ENCODE measurements at places on chromosomes 5 and 9.

GRCh38 chr5:55276771-55277170, 30.7 kb downstream of the DHX29 start:
- no peak for DNase-seq

DNA sequence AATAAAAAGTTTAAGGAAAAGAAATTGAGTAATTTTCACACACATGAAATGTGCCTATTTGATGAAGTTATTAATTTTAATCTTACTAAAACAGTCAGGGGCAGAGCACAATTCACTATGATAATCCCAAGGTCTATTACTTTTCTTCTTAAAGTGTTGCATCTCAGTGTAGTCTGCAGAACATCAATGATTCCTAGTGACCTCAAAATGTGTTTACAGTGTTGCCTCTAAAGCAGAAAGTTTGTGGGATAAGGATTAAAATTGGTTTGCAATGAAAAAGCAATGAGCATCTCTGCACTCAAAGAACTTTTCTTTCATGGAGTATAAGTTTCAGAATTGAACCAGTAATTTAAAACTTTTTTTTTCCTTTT, 63.0 kb downstream of the CEP120 start:
- DNase-seq, result no peak

DNA sequence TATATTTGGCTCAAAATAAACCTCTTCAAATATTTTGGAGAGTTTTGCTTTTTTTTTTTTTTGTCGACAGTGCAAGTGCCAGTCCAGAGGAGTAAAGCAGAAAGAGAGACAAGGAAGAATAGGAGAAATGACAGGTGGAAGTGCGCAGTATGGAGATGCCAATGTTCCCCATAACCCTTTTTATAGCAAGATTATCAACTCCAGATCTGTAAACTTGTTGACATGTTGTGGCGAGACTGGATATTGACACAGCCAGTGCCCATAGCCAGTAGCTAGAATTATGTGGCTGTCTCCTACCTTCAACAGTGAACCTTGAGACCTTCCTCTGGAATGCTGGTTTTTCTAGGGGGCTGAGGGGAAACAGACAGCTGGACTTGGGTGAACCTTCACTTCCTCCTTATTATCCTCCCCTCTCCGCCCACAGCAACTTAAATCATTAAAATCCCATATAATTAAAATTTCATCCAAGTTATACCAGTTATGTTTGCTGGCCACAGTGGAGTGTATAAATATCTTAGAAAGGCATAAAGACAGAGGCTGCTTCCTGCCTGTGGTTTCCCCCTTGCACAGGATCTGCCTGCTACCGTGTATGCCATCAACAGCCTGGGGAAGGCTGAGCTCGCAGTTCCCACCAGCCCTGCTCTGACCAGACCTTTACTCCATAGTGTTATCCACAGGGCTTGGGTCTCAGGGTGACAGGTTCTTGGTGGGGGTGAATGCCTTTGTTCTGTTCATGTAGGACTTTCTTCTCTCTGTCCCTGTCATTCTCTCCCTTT, 112.3 kb upstream of the ANKH start:
- DNase-seq, result no peak

GRCh38 chr5:157497875-157498611, 38.0 kb downstream of the NIPAL4 start:
- no peak for DNase-seq

DNA sequence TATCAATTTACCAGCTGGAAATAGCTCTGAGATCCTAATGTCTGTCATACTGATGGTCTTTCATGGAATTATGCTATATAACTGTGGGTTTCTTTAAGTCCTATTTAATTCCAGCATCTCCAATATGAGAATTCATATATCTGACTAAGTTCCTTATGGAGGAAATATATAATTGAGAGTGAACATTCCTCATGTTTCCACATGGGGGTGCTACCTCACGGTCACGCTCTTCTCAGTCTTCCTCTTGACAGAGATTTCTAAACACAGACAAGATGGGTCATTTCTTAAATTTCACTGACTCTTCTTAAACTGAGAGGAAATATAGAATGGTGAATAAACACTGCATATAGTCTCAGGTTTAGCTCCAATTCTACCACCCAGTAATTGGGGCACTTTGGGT, 212.1 kb downstream of the SLF1 start:
- DNase-seq, result no peak

DNA sequence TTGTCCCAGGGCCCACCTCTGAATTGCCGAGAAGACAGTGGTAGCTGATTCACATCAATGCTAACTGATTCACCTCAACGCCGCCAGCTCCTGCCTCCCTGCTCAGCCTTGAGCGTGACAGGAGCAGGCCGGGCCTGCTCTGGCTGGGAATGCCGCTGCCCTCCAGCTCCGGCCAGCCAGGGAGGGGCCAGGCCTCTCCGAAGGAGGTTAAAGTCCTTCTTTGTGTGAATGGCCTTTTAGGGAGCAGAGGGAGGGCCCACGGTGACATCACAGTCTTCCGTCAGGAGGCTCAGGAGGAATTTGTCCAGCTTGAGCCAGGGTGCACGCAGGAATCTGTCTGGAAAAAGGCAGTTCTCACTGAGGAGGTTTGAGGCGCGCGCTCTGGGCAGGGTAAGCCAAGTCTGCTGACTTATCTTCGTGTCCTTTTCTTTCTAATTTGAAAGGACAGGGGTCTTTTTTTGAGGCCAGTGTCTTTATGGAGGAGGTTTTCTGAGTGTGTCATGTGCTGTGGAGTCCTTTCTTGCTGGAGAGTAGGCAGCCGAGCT, 82.7 kb downstream of the C9orf152 start:
- DNase-seq, result no peak

GRCh38 chr9:134360897-134361296, 34.6 kb downstream of the RXRA start:
- DNase-seq, result no peak

GRCh38 chr9:103397868-103398600, 402.9 kb downstream of the CYLC2 start:
- DNase-seq, result peak; percentile 18

GRCh38 chr9:127878001-127878651, 651 bp upstream of the AK1 start:
- no peak for DNase-seq

- DNase-seq, result no peak
Observed at GRCh38 chr9:124361128-124361527, 54.1 kb downstream of the PSMB7 start.

DNA sequence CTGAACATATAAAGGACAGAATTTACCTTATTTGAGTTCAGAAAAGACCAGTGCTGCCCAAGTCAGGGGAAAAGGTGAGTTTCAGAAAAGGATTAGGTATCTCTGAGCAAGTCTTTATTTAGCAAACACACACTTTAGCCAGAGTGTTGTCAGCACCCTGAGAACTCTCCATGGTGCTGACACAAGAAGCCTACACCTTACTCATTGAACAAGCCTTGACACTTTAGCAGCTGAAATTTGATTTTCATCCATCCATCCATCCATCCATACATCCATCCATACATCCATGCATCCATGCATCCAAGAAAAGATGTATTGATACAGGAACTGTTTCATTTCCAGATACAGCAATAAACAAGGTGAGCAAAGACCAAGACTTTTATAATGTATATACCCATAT, 311.2 kb downstream of the TRIM32 start:
- DNase-seq, result no peak

GRCh38 chr5:176856746-176857145, 42.4 kb downstream of the HK3 start:
- DNase-seq, result no peak

GRCh38 chr9:17116400-17116837, 18.4 kb upstream of the CNTLN start:
- peak; percentile 22 for DNase-seq

- no peak for DNase-seq
Observed at GRCh38 chr5:120152472-120152871, 311.6 kb upstream of the PRR16 start.

- no peak for DNase-seq
Observed at GRCh38 chr9:35935261-35935660, 22.7 kb downstream of the OR2S2 start.

DNA sequence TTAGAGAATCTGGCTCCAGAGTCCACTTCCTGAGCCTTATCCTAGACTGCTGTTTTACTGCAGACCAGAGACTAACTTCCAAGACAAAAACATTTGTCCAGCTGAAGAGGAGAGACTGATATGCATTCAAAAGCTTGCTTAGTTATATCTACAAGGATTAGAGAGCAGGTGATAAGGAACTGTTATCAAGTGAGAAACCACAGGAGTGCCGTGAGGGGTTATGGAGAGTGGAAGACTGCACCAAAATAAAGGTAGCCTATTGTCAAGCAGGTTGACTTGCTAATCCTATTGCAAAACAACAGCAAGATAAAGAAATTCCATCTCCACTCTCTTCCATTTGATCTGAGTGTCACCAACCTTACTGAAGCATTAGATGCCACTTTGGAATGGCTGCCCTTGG, 139.1 kb downstream of the SCAMP1 start:
- DNase-seq, result no peak

DNA sequence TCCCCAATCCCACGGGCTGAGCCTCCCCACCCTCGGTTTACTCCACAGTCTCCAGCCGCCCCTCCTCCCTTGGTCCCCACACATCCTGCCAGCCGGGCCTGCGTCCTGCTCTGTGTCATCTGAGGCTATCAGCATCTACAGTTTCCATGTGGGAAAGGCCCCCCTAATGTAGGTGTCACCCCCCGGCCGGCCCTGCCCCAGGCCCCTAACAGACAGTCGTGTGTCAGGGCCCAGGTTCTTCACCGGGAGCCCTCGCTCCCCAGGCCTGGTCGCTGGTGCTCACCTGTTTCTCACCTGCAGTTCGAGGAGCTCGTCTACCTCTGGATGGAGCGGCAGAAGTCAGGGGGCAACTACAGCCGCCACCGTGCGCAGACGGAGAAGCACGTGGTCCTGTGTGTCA, 62.7 kb downstream of the KCNT1 start:
- no peak for DNase-seq

DNA sequence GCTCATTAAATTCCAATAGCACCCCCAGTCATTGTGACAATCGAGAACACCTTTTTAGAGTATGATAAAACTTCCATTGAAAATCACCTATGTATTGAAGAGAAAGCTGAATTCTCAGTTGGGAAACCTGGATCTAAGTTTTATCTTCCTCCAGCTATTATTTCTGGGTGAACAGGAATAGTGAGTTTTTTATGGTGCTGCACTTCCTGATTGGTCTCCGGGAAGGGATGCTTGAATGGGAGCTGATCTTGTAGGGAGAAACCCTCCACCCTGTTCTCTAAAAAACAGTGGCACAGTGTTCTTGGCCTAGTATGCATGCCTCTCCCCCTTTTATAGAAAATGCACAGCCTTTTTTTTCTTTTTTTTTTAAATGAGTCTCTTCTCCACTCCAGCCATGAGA, 112.2 kb downstream of the ACTBL2 start:
- DNase-seq, result no peak

DNA sequence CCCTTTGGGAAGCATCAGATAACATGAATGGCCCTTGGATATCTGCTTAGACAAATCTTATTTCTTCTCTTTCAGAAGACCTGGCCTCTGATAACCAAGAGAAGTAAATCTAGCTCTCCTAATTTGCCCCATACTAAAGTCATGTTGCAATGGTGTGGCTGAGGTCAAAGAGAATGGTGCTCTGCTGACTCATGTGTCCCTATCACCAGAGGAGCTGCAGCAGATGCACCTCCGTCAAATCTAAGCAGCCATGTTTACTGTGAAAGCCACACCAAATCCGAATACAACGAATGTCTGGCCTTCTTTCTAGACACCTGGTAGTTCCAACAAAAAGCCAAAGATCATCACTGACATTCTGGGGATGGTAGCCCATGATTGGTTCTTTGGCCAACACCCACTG, 23.2 kb downstream of the RETREG1 start:
- DNase-seq, result no peak

DNA sequence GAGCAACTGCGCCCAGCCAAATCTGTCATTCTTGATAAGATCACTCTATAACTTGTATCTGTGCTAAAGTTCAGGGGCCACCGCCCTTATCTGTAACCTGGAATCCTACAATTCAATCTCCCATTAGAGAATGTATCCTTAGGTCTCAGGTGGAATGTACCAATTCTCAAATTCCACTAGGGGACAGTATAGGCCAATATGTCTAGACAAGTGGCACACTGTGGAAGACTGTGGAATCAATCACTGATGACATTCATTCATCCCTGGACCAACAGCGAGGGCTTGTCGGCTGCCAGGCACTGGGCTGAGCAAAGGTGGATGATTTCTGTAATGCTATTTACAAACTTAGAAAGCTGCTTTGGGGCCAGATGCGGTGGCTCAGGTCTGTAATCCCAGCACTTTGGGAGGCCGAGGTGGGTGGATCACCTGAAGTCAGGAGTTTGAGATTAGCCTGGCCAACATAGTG, 28.7 kb upstream of the MEGF9 start:
- DNase-seq, result peak; percentile 2

DNA sequence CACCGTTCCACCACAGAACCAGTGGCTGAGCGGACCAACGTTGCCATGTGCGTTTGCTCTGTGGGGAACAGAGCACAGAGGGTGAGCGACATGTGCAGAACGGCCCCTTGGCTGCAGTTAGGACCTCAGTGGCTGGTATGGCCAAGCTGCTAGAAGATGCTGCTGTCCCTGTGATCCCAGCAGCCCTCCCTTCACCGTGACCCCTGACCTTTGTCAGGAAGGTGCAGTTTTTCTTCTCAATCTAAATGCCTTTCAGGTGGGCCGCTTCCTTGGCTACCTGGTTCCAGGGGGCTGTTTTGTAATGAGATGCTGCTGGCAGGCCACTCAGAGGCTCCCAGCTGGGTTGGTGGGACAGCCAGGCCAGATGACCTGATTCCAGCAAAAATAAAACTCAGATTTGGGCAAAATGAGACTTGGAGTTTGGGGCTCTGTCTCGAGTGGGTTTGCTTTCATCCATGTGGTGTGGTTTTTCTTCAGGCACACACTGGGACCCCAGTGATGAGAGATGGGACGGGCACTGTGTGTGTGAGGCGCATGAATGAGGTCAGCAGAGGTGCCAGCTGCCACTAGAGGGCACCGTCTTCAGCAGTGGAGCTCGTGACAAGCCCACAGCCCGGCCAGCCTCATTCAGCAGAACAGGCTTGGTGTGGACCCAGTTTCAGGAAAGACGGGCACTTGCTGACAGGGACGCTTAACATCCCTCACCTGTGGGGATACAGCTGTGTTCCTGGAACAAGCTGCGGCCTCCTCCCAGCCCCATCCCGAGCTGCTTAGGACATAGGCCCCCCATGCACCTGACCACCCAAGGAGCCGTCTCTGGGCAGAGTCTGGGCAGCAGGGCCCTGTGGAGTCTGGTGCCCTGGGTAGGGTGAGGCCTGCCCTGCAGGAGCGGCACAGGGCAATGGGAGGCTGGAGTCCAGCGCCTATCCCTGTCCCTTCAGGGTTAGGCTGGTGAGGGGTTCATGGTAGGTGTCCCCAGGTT, 4.1 kb downstream of the MRPS2 start:
- no peak for DNase-seq

DNA sequence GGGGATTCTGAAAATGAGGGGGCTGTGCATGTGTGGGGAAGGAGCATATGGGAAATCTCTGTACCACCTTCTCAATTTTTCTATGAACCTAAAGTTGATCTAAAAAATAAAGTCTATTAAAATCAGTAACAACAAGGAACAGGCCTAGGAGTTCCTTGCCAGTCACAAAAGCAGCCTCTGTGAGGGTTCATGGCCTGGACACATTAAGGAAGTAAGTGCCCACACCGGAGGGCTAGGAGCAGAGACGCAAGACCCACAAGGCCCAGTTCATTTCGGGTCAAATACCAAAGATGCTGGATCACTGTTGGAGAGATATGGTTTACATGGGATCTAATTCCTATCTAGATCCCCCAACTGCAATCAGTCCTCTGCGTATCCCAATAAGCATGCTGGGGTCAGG, 88.4 kb downstream of the SEMA4D start:
- no peak for DNase-seq
